CD4-positive, alpha-beta T cell treated with Interleukin-10 for 1 hour (primary cell): ENCODE measurements at places on chromosomes 2 and 18.

DNA sequence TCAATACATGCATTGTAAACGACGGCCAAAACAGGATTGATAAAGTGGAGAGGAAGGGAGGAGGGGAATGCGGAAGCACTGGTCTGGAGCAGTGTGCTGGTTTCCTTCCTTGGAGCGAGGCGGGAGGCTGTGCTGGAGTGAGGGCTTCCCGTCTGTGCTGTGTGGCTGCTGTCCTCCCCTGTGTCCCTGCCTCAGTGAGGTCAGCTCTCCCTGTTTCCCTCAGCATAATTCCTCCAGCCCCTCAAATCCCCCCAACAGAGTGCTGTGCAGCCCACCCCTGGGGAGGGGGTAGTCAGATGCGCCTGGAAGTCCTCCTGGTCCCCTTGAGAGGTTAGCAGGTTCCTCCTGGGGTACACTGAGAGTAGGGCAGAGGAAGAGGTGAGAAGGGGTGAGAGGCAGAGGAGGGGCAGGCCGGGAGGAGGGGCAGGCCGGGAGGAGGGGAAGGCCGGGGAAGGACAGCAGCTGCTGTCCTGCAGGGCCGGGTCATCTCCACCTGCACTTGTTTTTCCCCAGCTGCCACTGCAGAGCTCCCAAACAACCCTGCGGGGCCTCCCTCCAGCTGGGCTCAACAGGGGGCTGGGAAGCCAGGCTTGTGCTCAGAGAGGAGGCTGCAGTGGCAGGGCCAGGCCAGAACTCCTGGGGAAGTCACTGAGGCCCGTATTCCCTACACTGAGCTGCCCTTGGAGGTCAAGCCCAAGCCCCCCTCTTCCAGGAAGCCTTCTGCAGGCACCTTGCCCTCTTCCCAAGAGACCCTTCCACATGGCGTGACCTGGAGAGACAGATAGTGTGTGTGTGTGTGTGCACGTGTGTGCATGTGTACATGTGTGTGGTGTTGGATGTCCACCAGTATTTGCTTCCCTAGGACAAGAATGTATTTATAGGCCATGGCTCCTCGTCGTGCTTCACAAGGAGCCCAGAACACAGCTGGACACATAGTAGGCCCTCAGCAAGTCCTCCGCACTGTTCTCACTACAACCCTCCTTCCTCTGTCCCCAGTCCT, 13.2 kb upstream of the ATP6V1B1 start:
- no peak for DNase-seq

- no peak for DNase-seq
Measured at GRCh38 chr2:102059151-102059550, 67.4 kb downstream of the IL1R2 start.

GRCh38 chr2:37849911-37850310, 75.2 kb upstream of the RMDN2 start:
- no peak for DNase-seq

DNA sequence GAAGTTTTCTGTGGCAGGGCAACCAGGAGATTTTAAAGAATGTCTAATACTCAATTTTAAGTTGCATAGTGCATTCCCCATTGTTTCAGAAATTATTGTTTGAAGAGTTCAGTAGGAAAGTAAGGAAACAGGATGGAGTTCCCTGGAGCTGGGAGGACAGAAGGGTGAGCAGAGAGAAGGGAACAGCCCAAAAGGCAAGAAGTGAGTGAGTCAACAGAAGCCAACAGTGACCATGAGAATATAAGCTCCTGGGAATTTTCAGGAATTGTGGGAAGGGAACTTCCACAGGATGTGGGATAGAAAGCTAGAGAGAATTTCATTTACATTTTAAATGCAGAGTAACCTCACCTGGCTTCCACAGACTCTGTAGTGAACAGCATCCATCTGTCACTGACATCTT, 268.1 kb upstream of the ATP5MC3 start:
- no peak for DNase-seq

DNA sequence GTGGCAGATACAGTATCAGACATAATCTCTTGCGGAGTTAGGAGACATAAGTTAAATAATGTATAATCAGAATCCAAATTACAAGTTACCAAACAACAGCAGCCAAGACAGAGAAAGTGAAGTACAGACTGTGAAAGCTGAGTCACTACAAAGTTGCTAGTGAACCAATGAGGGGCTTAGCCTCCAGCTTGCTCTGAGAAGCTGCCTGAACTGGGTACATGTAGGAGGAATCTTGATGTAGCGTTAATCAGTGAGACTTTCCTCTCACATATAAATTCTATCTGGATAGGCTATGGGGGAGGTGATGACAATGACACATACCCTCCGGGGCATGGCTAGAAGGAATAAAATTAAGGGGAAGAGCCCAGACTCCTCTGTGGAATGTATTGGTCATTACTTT, 1234.3 kb upstream of the DDX18 start:
- DNase-seq: no peak

- DNase-seq: no peak
Measured at GRCh38 chr2:26980971-26981370, 10.5 kb downstream of the MAPRE3 start.

GRCh38 chr2:10083692-10084211, 3.5 kb upstream of the CYS1 start:
- no peak for DNase-seq
